ENCODE measurements at places on chromosomes 4 and X.
A peak's percentile ranks its signal among the peaks of the same experiment; 100 is the strongest.

GRCh38 chrX:155745792-155746191, 133.0 kb upstream of the TMLHE start:
- DNase-seq: no peak

DNA sequence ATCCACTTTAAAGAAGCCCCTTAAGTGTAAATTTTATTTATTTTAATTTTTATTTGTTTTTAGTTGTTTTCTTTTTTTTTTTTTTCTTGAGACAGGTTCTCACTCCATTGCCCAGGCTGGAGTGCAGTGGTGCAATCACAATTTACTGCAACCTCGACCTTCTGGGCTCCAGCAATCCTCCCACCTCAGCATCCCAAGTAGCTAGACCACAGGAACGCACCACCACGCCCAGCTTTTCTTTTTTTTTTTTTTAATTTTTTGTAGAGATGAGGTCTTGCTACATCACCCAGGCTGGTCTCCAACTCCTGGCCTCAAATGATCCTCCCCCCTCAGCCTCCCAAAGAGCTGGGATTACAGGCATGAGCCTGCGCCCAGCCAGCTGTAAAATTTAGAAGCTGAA, 6.0 kb downstream of the SAT1 start:
- DNase-seq: no peak

DNA sequence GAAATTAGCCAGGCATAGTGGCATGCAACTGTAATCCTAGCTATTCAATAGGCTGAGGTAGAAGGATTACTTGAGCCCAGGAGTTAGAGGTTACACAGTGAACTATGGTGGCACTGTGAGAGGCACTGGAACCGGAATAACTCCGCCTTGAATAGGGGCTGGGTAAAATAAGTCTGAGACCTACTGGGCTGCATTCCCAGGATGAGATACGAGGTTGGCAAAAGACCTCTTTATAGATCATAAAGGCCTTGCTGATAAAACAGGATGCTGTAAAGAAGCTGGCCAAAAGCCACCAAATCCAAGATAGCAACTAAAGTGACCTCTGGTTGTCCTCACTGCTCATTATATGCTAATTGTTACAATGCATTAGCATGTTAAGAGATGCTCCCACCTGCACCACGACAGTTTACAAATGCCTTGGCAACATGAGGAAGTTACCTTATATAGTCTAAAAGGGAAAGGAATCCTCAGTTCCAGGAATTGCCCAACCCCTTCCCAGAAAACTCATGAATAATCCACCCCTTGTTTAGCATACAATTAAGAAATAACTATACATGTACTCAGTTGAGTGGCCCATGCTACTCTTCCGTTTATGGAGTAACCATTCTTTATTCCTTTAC, 88.6 kb downstream of the CENPC start:
- DNase-seq: no peak

- DNase-seq: no peak
These were observed 385.1 kb downstream of the PPP1R2C start for GRCh38 chrX:42392846-42393245.

DNA sequence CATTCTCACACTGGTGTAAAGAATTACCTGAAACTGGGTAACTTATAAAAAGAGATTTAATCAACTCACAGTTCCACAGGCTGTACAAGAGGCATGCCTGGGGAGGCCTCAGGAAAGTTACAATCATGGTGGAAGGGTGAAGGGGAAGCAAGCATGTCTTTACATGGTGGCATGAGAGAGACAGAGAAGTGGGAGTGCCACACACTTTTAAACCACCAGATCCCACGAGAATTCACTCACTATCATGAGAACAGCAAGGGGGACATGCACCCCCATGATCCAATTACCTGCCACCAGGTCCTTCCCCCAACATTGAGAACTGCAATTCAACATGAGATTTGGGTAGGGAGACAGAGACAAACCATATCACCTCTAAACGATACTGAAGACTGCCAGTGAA, 23.0 kb downstream of the EPGN start:
- no peak for DNase-seq

- DNase-seq: no peak
These were observed 90.3 kb downstream of the CYSLTR1 start for GRCh38 chrX:78237127-78237526.

DNA sequence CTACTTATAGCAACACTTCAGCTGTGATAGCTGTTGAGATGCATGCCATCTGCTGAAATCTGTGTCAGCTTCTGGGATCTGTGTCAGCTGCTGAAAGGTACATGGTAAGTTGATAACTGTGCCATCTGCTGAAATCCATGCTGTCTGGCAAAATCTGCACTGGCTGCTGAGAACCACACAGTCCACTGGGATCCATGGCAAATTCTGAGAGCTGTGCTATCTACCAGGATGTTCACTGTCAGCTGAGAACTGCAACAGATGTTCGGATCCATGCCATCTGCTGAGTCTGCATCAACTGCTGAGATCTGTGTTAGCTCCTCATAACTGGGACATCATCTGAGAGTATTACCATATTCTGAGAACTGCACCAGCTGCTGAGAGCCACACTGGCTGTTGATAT, 430.5 kb upstream of the POU3F4 start:
- DNase-seq: no peak

- DNase-seq: no peak
These were observed 48.1 kb downstream of the DCLK2 start for GRCh38 chr4:150126201-150126863.

DNA sequence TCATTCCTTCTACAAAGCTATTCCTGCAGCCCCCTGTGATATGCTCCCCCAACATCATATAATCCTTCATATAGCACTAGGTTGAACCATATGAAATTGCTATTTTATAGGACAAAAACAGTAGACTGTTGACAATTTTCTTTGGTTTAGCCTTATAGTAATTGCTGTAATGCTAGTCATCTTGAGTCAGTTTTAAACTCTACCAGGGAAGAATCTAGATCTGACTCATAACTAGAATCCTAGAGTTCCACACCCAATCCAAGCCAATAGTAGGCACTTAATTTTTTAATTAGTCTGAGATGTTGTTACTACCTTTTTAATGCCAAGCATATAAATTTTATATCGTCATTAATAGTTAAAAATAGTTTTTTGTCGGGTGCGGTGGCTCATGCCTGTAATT, 136.8 kb downstream of the CHRNA9 start:
- no peak for DNase-seq

GRCh38 chr4:104719539-104720230, 225.0 kb upstream of the CXXC4 start:
- DNase-seq: no peak

DNA sequence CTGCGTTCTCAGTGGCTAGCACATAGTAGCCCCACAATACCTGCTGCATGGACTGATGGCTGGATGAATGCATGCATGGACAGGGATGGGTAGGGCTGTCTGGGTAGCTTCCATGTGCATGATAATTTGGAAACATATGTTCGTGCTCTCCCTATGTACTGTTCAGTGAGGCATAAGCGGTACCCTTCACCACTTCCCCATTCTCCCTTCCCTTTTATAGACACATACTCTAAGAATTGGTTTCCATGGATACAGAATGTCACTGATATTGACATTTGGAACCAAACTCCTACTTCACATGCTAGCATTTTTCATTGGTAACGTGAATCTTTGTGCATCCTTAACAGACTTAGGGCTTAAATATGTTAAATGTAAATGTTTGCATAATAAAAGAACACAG, 20.4 kb downstream of the USP46 start:
- DNase-seq: no peak

- peak; percentile 68 for DNase-seq
These were observed 20.0 kb upstream of the AADAT start for GRCh38 chr4:170109586-170110284.

DNA sequence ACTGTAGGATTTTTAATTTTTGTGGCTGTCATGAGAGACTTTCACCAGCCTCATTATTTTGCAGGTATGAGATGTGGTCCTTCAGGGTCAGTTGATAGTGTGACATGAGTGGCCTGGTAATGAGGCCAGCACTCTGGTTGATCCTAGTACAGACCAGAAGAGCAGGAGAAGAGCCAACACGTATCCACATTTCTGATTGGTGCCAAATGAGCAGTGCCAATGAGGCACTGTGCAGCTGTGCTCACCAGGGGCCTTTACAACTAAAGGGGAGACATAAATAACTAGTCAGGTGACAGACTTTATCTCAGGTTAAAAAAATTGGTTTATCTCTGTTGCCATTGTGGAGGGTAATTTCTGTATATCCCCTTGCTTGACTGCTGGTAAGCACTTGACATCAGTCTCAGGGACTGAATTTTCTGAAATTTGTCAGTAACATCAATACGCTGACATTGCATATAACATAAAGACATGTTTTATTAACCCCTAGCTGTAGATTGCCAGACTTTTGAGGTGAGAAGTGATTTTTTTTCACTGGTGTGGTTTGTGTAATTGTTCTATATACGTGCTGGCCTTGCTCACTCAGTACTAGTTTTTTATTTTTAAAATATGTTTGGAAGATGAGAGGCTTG, 101.2 kb downstream of the AFF1 start:
- DNase-seq: no peak

DNA sequence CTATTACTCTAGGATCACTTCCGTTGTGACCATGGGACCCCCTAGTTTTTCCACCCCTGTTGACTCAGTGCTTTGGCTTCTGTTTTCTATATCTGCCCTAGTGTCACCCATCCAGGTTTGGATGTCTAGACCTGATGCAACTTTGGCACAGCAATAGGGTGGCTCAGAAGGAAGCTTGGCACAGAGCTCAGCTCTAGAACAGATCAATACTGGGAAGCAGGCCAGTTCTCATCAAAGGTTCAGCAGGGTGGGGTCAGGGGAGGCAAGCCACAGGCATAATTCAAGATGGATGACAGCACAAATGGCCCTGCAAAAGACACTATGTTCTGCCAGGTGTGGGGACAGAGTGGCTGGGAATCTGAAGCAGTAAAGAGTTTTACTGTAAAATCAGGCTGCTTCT, 74.2 kb upstream of the EGFL6 start:
- no peak for DNase-seq

GRCh38 chr4:7423801-7424552, 10.8 kb downstream of the PSAPL1 start:
- no peak for DNase-seq

DNA sequence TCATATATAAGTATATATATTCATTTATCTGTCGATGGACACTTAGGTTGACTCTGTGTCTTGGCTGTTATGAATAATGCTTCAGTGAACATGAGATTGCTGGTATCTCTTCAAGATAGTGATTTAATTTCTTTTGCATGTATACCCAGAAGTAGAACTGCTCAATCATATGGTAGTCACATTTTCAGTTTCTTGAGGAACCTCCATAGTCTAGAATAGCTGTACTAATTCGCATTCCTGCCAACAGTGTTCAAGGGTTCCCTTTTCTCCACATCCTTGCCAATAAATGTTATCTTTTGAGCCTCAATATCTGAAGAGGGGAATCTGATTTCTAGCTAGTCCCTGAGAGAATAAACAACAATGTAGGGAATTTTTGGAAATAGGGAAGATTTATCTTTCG, 32.4 kb upstream of the CCNG2 start:
- no peak for DNase-seq

- DNase-seq: no peak
These were observed 7.7 kb downstream of the LSM6 start for GRCh38 chr4:146183209-146183608.

DNA sequence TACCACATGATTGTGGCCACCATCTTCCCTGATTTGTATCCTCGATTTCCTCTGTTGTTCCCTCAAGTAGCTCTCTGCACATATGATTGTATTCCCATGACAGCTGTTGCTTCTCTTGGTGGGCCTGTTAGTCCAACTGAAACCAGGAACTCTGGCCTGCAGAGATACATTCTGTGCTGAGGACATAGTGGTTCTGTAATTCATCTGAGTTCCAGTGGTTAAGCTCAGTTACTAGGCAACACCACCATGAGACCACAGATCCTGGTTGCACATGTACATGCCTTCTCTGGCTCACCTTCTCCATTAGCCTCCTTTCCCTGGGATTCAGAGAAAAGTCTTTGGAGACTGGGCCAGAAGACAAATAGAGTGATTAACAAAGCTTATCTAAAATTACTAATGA, 172.1 kb upstream of the SLC7A11 start:
- no peak for DNase-seq

GRCh38 chr4:6591781-6592180, 16.8 kb downstream of the MAN2B2 start:
- no peak for DNase-seq

DNA sequence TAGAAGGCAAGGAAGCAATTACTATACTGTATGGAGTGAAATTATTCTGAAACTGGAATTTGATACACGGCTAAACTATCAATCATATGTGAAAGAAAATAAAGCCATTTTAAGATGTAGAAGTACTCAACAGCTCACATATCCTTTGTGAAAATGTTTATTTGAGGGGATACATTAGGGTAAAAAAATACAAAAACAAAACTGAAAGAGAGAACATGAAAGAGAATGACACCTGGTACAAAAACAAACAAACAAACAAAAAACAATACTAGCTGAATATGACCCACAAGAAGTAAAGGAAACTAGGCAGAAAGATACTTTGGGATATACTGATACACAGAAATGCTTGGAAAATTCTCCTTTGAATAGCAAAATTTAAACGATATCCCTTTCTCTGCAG, 20.8 kb upstream of the AREG start:
- DNase-seq: no peak

DNA sequence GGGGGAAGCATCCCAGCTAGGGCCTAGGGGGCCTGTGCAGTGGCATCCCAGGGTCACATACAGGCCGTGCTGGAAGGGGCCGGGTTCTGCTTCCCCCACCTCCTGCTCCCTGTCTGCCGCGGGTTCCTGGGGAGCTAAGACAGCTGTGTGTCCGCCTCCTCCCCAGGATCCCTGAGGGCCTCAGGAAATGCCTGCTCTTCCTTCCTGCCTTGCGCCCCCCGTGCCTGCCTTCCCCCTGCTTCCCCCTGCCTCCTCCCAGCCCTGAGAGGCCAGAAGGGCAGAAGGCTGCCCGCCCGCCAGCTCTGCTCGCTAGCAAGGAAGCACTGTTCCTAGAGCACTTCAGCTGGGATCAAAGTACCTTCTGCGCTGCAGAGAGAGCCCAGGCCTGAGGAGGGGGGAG, 2.9 kb upstream of the BGN start:
- DNase-seq: no peak

GRCh38 chr4:36917413-36917812, 327.1 kb upstream of the NWD2 start:
- no peak for DNase-seq

GRCh38 chr4:3781997-3782930, 16.1 kb downstream of the ADRA2C start:
- DNase-seq: no peak

DNA sequence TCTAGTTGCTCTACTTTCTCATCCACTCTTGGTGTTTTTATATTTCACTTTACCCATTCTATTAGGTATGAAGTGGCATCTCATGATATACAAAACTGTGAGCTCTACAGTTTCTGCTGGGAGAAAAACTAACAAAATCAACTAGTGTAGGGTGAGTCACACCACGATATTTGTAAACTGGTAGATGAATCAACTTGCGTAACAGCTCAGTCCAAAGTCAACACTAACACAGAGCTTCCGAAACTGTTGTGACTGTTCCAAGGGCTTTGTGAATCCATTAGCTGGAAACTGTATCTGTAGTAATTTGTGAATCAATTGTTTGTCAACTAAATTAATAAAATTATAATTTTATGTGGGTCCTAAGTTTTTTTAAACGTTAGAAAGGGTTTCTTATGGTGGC, 119.8 kb upstream of the TSPAN5 start:
- peak; percentile 15 for DNase-seq
